GM12892 (cell line): ENCODE measurements at places on chromosomes 7 and 10.

DNA sequence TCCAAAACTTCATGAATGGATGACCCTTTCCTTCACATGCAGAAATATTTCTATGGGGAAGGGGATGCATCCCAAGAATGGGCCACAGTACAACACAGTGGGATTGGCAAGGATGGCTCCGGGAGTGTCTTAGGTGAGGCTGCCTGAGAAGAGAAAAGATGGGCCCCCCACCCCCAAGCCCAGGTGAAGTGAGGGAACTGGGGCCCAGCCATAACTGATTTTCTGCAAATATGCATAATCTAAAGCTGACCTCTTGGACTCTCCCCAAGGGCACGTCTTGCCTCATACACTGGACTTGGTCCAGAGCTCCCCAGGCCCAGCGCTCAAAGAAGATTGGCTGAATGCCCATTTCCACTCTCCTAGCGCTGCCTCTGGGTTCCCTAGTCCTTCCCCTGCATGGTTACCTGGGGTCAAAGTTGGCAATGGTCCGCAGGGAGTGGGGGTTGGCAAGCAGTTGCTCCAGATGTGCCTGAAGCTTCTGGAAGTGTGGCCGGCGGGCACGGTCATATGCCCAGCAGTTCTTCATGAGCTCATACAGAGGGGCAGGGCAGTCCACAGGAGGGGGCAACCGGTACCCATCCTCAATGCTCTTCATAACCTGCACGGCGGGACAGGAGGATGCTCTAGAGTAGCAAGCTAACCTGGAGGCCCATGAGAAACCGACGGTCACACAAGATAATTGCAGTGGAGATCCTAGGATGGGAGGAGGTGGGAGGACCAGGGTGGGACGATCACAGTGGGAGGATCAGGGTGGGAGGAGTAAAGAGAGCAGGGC, 12.3 kb downstream of the ZYX start:
- DNase-seq = no peak

GRCh38 chr10:86653379-86653778, 968 bp upstream of the OPN4 start:
- no peak for DNase-seq

DNA sequence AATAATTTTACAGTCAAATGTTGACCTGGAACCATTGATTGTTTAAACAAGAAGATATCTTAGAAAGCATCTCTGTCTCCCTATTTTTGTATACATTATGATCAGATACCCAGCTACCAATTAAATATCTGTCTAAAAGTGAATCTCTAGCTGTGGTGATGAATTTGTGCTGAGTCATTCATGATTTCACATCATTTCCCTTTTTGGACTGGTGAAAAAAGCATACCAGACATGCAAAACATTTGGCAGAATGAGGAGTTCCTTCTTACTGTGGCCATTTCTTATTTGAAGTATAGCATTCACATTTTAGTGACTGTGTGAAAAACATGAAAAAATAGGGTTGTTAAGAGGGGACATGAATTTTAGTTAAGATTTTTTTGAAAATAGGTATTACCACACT, 98.0 kb upstream of the GATA3 start:
- DNase-seq = no peak

DNA sequence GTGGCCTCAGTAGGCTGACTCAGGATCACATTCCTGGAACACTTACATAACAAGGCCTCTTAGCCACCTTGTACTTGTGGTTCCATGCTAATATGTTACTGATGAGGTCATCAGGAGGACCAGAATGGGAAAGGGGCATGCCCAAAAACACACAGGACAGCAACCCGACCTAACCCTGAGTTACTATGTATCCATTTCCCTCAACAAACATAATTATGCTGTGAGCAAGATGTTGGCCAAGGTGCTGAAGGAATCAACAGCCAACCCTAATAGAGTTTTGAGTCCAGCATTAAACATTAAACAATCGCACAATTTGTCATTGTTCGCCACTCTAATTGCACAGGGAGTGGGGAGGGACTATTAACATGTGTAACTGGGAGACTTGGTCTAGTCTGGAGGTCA, 129.4 kb downstream of the PLPP4 start:
- DNase-seq = no peak

DNA sequence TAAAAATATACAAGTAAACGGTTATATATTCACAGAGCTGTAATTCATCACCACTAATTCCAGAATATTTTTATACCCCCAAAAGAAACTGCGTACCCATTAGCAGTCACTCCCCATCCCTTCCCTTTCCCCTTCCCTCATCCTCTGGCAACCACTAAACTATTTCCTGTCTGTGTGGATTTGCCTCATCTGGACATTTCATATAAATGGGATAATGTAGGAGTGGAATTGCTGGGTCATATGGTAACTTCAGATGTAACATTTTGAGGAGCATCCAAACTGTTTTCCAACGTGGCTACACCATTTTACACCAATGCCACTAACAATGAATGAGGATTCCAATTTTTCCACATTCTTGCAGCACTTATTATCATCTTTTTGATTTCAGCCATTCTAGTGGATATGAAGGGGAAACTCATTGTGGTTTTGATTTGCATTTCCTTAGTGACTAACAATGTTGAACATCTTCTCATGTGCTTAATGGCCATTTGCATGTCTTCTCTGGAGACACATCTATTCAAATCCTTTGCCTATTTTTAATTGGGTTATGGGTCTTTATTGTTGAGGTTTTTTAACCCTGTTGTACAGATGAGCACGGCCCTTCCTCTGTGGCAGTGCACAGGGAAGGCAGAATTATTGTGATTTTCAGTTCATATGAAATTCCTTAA, 79.2 kb downstream of the RBM20 start:
- DNase-seq = no peak

GRCh38 chr10:48838834-48839233, 100.8 kb downstream of the LRRC18 start:
- no peak for DNase-seq

DNA sequence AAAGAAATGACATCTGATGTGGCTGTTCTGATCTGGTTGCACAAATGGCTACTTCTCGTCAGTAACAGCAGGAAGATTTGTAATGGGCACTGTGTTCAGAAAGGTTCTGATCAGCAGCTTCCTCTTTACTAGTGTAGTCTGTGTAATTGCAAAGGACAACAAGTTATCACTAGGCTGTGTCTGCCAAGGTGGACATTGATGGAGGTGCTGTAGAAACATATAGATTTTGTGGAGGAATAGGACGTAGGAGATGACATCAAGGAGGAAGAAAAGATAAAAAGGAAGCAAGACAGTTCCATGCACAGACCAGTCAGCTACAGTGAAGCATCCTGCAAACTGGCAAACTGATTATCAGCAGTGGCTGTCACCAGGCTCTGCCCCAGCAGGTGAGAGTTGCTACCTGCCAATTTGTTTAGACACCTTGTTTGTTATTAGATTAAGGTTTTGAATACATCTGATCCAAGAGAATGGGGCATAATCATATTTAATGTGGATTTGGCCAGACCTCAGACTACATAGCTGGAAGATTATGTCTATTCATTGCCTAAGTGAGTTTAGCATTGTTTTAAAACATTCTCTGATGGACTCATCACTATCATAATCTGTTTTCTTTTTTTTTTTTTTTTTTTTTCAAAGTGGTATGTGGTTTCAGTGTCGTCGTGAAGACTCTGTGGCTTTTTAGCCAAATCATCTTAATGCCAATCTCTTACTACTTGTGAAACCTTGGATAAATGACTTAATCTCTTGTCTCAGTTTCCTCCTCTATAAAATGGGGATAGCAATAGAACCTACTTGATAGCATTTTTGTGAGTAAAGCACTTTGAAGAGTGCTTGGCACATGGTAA, 417.9 kb upstream of the LRGUK start:
- no peak for DNase-seq

DNA sequence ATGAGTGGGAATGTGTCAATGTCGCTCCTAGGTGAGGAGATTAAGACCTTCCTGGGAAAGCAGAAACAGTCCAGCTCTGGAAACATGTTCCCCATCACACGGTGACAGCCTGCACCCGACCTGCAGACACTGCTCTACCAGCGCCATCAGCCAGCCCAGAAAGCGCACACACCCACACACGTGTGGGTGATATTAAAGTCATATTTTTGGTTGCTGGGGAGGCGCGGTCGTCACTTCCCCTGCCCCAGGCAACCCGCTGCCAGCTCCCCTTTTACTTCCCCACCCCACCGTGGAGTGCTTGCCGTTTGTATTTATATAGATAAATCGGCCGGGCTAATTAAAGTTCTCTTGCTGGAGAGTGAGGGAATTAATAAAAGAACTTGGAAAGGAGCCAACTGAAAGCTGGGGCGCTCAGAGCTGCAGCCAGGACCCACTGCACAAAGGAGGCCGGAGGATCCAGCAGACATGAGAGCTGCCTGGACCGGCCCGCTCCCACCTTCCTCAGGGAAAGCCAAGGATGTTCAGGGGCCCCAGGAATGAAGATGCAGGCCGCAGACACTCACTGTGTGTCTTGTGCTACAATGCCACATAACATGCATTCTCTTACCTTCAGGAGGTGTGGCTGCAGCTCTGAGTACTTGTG, 145.2 kb upstream of the UNC5B start:
- no peak for DNase-seq

GRCh38 chr7:45021604-45022296, 21.7 kb downstream of the CCM2 start:
- no peak for DNase-seq

- DNase-seq = no peak
Measured at GRCh38 chr10:23656735-23657134, 217.9 kb downstream of the OTUD1 start.

DNA sequence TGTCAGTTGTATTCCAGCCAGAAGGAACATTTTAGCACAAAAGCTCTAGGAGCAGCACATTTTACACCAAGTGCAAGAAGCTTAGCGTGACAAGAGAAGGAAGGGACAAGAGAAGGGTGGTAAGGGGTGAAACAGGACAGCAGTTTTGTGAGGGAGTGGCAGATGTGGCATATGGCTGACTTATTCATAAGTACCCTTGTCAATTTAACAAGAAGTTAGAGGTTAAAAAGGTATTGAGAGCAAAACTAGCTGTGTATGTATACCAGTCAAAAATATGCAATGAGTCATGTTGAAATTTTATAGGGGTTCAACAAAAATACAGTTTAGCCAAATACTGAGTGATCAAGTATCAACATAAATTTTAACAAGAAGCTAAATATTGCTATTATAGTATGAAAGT, 561.5 kb upstream of the POT1 start:
- DNase-seq = no peak

DNA sequence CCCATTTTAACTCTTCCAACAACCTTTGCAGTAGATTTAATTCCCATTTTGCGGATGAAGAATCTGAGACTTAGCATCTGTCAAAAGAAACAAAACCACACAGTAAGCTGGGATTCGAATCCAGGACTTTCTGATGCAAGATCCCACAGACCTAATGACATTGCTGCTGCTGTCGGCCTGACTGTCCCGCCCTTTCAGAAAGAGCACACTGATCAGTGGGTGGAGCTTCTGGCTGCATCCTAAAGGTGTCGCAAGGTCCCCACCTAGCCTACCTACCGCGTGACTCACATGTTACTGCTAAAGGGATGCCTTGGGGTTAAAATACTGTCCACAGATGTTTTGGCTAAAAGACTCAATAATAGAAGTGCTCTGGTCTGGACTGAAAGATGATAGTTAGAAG, 134.7 kb downstream of the EMX2 start:
- no peak for DNase-seq

GRCh38 chr10:82277591-82277990, 402.6 kb downstream of the NRG3 start:
- DNase-seq = no peak

- DNase-seq = no peak
Measured at GRCh38 chr7:18495412-18496340, at the start of gene HDAC9. Gene HDAC9, plus strand, starts transcription at chr7:18495749. Its CDS starts 554 bp downstream, at chr7:18496303.

DNA sequence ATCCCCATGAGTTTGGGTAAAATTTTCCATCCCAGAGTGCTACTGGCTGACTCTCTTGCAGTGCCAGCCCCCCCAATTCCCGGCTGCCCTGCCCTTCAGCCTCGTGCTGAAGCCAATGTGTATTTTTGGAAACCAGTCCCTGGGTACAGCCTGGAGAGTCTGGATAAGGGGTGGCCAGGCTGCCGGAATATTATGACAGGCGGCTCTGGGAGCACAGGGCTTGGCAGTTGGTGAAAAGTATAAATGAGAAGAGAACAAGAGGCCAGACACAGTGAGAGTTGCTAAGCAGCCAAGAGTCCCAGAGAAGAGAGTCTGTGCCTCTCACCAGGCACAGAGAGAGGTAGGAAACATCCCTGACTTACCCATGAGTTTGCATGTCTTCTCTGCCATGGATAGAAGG, 53.6 kb downstream of the TMEM130 start:
- DNase-seq = no peak

GRCh38 chr7:2272031-2272430, 30.0 kb downstream of the NUDT1 start:
- DNase-seq = no peak

DNA sequence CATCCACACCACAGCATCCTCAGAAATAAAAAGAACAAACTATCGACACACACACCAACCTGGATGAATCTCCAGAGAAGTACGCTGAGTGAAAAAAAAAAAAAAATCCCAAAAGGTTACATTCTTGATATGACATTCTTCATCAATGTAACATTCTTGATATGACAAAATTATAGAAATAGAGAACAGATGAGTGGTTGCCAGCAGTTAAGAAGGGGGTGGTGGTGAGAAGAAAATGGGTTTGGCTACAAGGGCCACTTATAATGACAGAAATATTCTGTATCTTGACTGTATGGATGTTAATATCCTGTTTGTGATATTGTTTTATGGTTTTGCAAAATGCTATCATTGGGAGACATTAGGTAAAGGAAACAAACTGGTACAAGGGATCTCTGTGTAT, 36.9 kb downstream of the VSTM4 start:
- no peak for DNase-seq

DNA sequence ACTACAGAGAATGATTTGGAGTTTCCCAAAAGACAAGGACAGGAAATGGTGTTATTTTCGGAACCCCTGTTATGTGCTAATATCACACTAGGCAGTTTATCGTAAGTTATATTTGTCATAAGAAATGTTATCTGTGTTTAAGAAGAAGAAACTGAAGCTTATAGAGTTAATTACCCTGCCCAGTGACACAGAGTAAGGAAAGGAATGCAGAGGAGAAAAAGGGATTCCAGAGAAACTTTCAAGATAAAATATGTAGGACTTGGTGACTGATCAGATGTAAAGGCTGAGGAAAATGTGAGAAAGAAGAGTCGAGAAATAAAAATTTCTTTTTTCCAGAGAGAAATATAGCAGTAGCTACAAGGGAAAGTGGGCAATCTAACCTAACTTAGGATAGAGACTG, 63.5 kb upstream of the ZNF746 start:
- no peak for DNase-seq

- no peak for DNase-seq
Measured at GRCh38 chr10:125343118-125343925, 183.0 kb upstream of the CTBP2 start.

DNA sequence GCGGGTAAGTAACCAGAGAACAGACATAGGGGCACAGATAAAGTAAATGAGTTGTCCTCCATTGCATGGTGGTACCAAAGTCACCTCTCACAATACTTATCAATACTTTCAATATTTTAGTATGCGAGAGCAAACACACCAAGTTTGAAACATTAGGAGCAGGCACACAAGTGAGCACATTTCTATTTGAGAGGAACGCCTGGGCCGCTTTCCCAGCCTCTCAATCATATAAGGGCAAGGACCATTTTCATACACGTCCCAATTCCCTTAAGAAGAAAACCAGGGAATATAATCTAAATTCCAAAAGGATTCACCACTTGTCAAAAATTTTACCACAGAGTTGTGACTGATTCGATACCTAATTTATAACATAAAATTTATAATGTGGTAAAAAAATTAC, 7.5 kb downstream of the LMOD2 start:
- no peak for DNase-seq

- no peak for DNase-seq
Measured at GRCh38 chr10:30396698-30397097, 37.3 kb upstream of the MAP3K8 start.

GRCh38 chr10:72814099-72814790, 79.3 kb upstream of the OIT3 start:
- no peak for DNase-seq
